ENCODE measurements at places on chromosomes 12 and 14. TPM values are rescaled to one million over a fixed set of nuclear protein-coding genes. Genes with fewer than 3 reads are reported as not detected.

ACVRL1 gene
- total RNA-seq: not detected

GRCh38 chr12:78035901-78036606 is 205.4 kb downstream of the NAV3 start:
- no peaks in the 10 kb centered on the region for H3K4me1 ChIP-seq
- H3K4me3 ChIP-seq: no peak overlapping the region
- no peaks in the 10 kb centered on the region for H3K36me3 ChIP-seq
- H3K27me3 ChIP-seq: no peaks in the 10 kb centered on the region
- no peak overlapping the region for H3K27ac ChIP-seq

SMCO2 gene
- not detected for total RNA-seq

DNA sequence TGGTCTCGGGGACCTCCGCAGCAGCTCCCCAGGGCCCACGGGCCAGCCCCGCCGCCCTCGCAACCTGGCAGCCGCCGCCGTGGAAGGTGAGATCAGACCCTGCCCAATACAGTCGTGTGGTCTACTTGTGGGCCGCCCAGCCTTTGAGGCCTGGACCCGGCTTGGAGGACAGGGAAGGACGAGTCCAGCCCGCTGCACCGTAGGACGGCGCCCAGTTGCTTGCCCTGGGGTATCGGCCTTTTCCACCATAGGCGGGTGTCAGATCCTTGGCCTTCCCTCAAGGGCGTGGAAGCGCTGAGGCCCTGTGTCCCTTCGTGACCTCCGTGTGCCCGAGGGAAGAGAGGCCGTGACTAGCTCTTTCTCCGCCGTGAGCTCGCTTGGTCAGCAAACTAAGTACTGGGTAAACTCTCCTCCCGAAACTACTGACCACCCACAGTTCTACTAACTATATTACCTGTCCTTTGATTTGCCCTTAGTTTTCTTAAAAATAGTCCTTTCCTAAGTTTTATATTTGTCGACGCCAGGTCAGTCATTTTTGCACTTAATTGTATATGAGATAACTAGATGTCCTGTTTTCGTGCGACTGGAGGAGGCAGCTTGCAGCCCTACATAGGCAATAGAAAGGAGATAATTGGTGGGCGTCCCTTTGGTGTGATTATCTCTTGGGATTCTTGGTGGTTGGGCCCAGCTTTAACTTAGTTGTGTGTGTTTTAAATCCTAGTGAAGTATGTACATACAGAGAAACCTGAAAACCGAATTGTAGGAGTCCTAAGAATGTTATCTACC is 757 bp downstream of the SLC25A3 start:
- no peaks in the 10 kb centered on the region for H3K27me3 ChIP-seq
- no peaks in the 10 kb centered on the region for H3K36me3 ChIP-seq
- H3K4me3 ChIP-seq: peak overlapping the region; percentile 80
- H3K4me1 ChIP-seq: peaks cover 22% of the 10 kb centered on the region
- peak overlapping the region; percentile 95 for H3K27ac ChIP-seq

KIF5A gene
- 1.0 TPM for total RNA-seq

- DNase-seq: no peak
- no peak overlapping the region for H3K27ac ChIP-seq
- no peaks in the 10 kb centered on the region for H3K4me1 ChIP-seq
These were observed 205.3 kb upstream of the PRICKLE1 start for GRCh38 chr12:42794806-42795205.

DNA sequence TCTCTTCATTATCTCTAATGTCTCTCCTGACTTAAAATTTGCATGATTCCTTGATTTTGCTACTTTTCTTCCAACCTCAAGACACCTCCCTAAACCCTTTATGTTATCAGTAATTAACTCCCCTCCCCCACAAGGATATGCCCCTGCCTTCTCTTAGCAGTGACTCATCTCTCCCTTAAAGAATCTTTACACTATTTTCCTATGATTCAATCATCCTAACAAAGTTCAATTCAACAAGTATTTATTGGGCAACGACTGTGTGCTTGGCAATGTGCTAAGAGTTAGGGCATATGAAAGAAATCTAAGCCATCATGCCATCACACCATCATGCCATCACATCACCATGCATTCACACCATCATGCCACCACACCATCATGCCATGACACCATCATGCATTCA is 80.1 kb downstream of the ANO2 start:
- no peaks in the 10 kb centered on the region for H3K4me1 ChIP-seq
- no peak overlapping the region for H3K4me3 ChIP-seq
- H3K27me3 ChIP-seq: no peaks in the 10 kb centered on the region
- no peaks in the 10 kb centered on the region for H3K36me3 ChIP-seq
- H3K27ac ChIP-seq: no peak overlapping the region

DTX1 gene
- total RNA-seq: 4.2 TPM

- no peak for DNase-seq
- no peak overlapping the region for H3K4me3 ChIP-seq
- no peaks in the 10 kb centered on the region for H3K4me1 ChIP-seq
- H3K27ac ChIP-seq: no peak overlapping the region
These were observed 28.0 kb upstream of the GARIN6 start for GRCh38 chr12:99619389-99620158.

- no peaks in the 10 kb centered on the region for H3K4me1 ChIP-seq
- H3K27me3 ChIP-seq: no peaks in the 10 kb centered on the region
- DNase-seq: no peak
- H3K36me3 ChIP-seq: no peaks in the 10 kb centered on the region
- H3K4me3 ChIP-seq: no peak overlapping the region
These were observed 123.0 kb downstream of the NAV3 start for GRCh38 chr12:77953528-77954205.

DNA sequence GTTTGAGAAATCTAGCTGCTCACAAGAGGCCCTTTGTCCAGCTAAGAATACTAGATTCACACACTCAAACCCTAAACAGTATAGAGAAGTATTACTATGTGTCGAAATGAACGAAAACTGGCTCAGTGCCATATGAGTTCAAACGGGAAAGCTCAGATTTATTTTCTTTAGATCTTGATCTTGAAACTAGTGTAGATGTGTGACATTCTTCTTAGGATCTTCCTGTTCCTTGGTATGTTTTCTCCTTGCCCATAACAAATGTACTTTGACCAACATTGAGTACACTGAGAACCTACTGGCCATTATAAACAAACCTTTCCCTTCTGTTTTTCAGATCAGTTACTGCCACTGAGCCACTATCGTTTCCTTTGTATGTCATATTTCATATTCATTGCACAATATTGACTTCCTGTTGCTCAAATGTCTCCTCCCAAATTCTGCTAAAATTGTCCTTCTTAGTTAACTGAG is 21.3 kb downstream of the MYBPC1 start:
- H3K27me3 ChIP-seq: no peaks in the 10 kb centered on the region
- H3K36me3 ChIP-seq: no peaks in the 10 kb centered on the region
- no peaks in the 10 kb centered on the region for H3K4me1 ChIP-seq
- H3K27ac ChIP-seq: no peak overlapping the region

DNA sequence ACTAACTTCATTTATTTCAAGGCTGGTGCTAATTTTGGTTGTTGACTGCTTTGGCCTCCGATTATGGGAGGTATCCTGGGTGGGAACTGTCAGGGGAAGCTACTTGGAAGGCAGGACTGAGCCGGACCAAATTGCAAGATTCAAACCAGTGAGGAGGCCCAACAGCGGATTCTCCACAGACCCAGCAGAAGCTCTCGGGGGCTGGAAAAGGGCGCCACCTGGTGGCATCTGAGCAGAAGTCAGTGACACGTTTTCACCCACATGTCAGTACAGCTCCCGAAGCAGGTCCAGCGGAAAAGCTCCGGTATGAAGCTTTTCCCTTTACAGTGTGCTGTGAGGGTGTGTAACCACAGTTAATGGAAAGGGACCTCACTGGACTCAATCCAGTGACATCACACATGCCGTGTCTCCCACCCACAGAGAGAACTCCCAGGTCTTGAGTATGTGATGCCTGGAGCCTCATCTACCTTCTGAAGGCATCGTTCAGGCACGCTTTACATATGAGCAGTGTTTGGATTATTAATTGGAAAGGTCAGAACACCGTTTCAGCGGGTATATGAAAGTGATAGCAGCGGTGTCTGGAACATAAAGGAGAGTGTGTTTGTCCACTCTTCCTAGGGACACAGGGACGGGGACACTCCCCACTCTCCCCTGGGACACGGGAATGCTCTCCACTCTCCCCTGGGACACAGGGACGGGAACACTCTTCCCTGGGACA is 3.6 kb upstream of the P2RX2 start:
- no peaks in the 10 kb centered on the region for H3K36me3 ChIP-seq
- H3K27ac ChIP-seq: no peak overlapping the region
- H3K27me3 ChIP-seq: peaks cover 19% of the 10 kb centered on the region
- DNase-seq: peak; percentile 77
- peaks cover 12% of the 10 kb centered on the region for H3K4me1 ChIP-seq

GRCh38 chr12:94147991-94148738 is at the start of gene PLXNC1:
Gene PLXNC1 (plus strand): TSS chr12:94148577. CDS start chr12:94148972, 395 bp downstream.
- H3K27ac ChIP-seq: peak within 1 kb of the TSS; percentile 57
- DNase-seq: peak; percentile 68
- H3K4me1 ChIP-seq: peaks cover 17% of the 10 kb centered on the region
- H3K4me3 ChIP-seq: peak within 1 kb of the TSS; percentile 75
- no peaks in the 10 kb centered on the region for H3K36me3 ChIP-seq
- no peaks in the 10 kb centered on the region for H3K27me3 ChIP-seq

TBX3 gene
- total RNA-seq: not detected

- H3K36me3 ChIP-seq: no peaks in the 10 kb centered on the region
- DNase-seq: no peak
- no peaks in the 10 kb centered on the region for H3K4me1 ChIP-seq
- no peak overlapping the region for H3K4me3 ChIP-seq
These were observed 35.3 kb downstream of the SLC2A14 start for GRCh38 chr12:7837366-7837765.

KRT81 gene
- total RNA-seq: not detected
